Right lung (tissue), 10 donors: ENCODE measurements at places on chromosomes 4 and X. TPM values are rescaled to one million over a fixed set of nuclear protein-coding genes. Genes with fewer than 3 reads are reported as not detected.

Gene F8A2
- polyA plus RNA-seq = not detected

Gene CT55
- polyA plus RNA-seq = 0.33 TPM

Gene TMPRSS11E
- polyA plus RNA-seq = 0.19 TPM

Gene TXK
- polyA plus RNA-seq = 5.3 TPM

Gene MEPE
- 0.78 TPM for polyA plus RNA-seq

Gene FHIP1A
- polyA plus RNA-seq = 5.7 TPM

Gene IL21
- not detected for polyA plus RNA-seq

Gene FAM184B
- 0.18 TPM for polyA plus RNA-seq

Gene TEX11
- 0.05 TPM for polyA plus RNA-seq

Gene CLNK
- polyA plus RNA-seq = 0.51 TPM

Gene SPANXD
- polyA plus RNA-seq = not detected

Gene ZIC3
- not detected for polyA plus RNA-seq

Gene ADH1C
- polyA plus RNA-seq = 21.1 TPM

GRCh38 chr4:138202686-138203085 is 39.5 kb downstream of the SLC7A11 start:
- DNase-seq = no peak

GRCh38 chr4:87982446-87983010 is 7.0 kb downstream of the SPP1 start:
- no peak for DNase-seq

- no peak for DNase-seq
These were observed 6.2 kb upstream of the CTBP1 start for GRCh38 chr4:1255151-1255550.

- DNase-seq = no peak
These were observed 22.7 kb downstream of the TENM3 start for GRCh38 chr4:182265881-182266280.

GRCh38 chr4:60724623-60725022 is 475.5 kb upstream of the ADGRL3 start:
- DNase-seq = no peak

- DNase-seq = no peak
These were observed 255.1 kb downstream of the SPRY1 start for GRCh38 chr4:123651536-123652180.

DNA sequence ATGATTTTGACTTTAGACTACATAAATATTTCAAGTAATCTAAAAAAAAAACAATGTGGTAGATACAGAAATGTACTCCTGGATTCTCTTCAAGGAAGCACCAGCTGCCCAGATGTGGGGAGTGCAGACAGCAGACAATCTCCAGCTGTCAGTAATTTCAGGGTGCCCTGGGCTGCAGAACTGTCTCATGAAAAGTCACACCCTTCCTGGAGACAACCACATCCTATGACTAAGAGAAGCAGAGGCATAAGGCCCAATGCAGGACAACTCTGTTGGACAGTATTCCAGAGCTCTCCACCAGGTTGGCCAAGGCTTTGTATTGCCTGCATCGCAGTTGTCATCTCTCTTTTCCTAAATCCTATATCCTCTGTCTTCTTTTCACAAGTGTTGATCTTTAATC is 34.4 kb upstream of the BLTP1 start:
- DNase-seq = no peak

- DNase-seq = no peak
These were observed 195.2 kb upstream of the STK26 start for GRCh38 chrX:131827935-131828334.

DNA sequence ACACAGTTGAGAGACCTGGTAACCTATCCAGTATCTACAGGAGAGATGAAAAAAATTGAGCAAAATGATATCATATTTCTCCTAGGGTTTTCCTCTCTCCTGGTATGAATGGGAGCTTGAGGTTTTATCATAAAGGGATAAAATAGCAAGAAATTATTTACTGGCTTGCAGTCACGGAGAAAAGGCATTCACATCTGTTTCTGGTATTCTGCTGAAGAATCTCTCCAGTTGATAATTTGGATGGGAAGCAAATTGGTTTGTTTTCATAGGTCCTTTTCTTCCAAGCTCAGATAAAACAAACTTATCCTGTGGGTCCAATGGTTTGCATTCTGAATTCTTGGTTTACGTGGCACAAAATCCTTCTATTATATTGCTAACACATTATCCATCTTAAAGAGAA is 83.1 kb upstream of the GYPA start:
- no peak for DNase-seq

- no peak for DNase-seq
These were observed 16.9 kb upstream of the LRBA start for GRCh38 chr4:151031831-151032605.

DNA sequence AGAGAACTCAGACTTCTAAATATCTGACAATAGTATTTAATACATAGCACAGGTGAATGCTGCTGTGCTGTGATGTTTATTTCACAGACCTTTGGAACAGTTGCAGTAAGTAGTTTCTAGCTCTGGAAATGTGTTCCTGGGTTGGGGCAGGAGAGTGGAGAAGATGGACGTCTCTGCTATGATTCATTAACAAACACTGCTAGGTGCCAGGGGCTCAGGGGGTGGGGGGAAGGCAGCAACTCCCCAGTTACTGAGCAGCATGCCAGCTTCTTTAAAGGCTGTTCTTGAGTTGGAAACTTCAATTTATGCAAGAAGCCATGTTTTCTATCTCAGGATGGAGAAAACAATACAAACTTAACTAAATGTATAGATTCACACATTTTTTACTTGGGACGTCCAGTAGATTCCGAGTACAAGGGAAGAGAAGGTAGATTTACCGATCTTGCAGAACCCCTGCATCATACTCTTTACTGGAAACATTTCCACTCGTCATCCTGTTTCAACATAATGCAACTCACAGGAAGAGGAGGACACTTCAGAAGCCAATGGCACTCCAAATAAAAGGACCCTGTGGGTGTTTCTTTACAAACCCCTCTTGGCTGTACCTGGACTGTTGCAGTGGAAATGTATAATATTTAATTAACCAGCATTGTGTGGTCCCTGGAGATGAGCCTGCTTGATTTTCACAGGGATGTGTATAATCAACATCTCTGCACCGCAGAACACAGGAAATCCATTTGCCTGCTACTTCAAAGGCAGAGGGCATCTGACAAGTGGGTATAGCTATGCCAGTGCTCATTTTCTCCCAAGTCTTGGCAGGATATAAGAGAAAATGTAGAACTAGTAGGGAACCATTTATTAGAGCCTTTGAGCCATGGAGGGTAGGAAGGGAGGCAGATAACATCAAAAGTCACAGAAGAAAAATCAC is 171.4 kb downstream of the SH3KBP1 start:
- DNase-seq = no peak

DNA sequence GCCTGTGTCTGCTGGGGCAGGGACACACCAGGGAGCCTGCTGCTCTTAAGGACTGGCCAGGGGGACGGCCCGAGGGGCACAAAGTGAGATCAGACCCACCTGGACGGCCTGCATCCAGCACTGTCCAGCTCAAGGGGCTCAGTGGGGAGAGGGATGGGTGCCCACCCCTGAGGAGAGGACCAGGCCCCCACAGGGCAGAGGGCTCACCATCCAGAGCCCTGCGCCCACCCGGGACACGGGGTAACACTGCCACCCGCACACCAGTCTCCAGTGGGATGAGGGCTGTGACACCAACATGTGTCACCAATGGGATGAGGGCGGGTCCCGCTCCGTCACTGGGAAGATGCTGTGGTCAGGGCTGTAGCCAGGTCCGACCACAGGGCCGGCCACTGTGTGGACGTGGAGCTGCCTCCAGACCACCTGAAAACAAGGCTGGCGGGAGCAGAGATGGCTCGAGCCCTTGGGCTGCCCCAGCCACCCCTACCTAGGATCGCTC is 13.2 kb downstream of the DGKQ start:
- DNase-seq = no peak

GRCh38 chr4:172515266-172515879 is 653.2 kb upstream of the GALNT7 start:
- DNase-seq = no peak

DNA sequence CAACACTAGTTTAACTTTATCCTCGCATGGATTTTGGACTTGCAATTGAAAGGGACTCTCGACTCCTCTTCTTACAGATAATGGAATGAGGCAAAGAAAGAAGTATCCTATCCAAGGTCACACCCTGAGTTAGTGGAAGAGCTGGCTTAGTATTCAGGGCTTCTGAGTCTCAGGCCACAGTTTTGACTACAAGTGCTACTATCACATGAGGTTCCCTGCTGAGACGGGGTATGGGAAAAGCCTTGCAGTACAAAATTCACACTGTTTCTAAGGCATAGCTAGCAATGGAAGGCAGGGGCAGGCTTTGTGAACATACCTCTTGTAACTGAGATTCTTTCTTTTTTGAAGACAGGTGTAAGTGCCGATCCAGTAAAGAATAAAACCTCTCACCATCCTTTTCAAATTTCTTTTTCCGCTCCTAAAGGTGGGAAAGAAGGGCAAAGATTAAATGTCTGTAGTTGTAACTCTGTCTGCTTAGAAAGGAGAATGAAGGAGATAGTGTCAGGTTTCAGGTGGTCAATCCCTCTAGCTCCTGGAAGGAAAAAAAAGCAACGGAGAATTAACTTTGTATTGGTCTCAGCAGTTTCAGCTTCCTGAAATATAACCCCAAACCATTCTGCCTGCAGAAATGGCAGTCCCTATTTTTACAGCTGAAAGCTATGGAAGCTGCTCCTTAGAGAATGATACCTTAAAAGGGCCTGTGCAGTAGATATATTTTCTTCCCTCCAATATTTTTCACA is 199.0 kb downstream of the OPHN1 start:
- DNase-seq = no peak

DNA sequence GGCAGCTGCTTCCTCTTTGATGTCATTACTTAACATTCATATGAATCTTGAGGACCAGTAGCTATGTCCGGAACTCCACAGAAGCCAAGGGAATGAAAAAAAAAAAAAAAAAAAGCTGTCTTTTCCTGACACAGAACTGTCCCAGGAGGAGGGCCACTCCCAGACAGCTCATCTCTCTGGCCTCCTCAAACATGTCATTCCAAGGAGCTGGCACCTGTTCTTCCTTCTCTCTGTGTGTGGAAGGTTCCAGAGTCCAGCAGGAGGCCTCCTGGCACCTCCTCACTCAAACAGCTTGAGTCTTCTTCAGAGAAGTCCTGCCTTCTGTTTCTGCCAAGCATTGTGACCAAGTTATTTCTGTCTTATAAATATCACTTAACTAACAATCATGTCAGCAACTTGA is 458.5 kb downstream of the AFF2 start:
- DNase-seq = no peak

- DNase-seq = no peak
These were observed 56.0 kb downstream of the MAGEB10 start for GRCh38 chrX:27863809-27864208.

DNA sequence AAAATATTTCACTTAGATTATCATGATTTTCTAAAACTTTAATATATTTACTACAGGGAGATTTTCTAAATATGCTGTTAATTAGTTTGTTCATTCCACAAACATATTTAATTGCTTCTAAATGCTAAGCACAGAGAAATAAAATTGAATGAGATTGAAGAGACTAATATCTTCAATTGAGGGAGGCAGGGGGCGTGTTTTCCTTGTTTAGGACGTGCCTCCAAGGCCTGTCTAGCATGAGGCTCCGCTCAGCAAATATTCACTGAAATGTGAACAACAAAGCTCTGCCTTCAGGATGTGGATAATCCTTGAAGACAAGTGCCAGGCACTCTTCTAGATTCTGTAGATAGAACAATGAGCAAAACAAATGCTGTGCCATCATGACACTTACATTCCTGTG is 98.1 kb downstream of the TSPAN5 start:
- no peak for DNase-seq

DNA sequence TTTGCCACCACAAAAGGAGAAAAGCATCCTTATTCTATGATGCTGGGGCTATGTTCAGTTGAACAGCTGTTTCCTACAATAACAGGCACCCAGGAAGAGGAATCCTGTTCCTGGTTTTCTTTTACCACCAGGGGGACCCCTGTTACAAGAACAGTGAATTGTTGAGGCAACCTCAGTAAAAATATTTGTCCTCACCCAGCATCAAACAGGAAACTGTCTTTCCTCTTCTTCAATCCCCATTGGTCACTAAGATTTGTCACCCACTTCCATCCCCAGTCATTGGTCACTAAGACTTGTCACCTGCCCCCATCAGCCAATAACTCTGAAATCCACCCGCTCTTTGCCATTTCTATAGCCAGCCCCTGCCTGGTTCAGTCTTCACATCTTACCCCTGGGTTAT is 143.5 kb upstream of the GALNT7 start:
- DNase-seq = peak; percentile 28

- DNase-seq = no peak
These were observed 1.4 kb upstream of the LRIT3 start for GRCh38 chr4:109846395-109847098.

DNA sequence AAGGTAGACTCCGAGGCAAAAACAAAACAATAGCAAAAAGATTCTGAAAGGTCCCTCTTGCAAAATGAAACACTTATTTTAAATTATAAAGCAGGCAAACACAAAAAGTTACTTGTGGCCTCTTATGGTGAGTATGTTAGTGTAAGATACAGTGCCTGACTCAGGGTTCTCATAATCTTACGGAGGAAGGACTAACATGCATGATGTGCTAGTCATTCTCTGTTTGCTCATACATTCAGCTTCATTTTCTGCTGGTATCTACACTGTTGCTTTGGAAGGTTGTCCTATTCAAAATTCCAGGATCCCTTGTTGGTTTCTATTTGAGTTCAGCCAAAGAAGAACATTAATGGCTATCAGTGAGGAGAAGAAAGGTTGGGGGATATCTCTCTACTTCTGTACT is 249.1 kb upstream of the FAM47A start:
- DNase-seq = no peak

DNA sequence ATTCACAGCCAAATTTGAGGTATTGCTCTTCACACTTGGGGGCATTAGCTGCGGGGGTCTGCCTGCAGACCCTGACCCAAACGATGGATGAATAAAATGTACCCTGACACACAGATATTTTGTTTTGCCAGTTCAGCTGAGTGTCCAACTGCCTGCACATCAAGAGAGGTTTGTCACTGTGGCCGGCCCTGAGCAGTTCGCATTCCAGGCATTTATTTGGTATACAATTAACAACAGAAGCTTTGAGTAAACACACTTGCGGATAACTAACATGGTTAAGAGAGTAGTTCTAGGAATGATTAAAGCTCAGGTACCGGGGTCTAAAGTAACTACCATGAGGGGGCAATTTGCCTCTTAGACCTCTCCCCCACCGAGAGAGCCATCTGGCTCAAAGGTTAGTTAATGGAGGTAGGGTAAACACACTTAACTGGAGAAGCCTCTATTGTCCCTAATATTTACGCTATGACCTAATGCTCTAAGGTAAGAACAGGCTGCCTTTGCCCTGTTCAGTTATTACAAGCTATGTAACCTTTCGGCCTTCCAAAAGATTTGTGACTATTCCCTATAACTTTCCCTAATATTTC is 162.0 kb downstream of the SNCA start:
- no peak for DNase-seq

DNA sequence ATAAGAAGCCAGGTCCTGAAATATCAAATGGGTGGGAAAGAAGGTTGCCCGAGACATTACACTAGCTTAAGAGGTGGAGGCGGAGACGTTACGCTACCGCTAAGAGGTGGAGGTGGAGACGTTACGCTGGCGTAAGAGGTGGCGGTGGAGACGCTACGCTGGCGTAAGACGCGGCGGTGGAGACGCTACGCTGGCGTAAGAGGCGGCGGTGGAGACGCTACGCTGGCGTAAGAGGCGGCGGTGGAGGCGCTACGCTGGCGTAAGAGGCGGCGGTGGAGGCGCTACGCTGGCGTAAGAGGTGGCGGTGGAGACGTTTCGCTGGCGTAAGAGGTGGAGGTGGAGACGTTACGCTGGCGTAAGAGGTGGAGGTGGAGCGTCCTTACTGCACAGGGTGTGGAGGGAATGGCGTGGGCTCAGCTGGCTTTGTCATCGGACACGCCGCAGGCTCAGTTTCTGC is 12.8 kb downstream of the CYP4V2 start:
- DNase-seq = no peak

GRCh38 chrX:47632666-47633065 is 2.9 kb upstream of the CFP start:
- no peak for DNase-seq
